ENCODE measurements at places on chromosomes 5 and 9.

DNA sequence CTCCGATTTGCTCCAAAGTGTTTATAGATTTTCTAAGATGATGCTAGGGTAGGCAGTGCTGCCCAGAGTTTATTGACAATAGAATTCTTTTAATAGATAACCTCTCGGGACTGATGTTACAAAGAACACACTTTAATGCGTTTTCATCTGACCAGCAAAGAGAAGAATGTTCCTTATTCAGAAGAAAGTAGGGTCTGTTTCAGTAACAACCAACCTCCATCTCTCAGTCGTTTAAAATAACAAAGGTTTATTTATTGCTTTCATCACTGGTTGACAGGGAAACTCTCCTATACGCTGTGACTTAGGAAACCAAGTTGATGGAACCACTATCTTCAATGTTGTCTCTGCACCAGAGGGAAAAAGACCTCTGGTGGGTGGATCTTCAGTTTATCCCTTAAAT lies 55.1 kb upstream of the PAPPA start:
- no peak for DNase-seq

DNA sequence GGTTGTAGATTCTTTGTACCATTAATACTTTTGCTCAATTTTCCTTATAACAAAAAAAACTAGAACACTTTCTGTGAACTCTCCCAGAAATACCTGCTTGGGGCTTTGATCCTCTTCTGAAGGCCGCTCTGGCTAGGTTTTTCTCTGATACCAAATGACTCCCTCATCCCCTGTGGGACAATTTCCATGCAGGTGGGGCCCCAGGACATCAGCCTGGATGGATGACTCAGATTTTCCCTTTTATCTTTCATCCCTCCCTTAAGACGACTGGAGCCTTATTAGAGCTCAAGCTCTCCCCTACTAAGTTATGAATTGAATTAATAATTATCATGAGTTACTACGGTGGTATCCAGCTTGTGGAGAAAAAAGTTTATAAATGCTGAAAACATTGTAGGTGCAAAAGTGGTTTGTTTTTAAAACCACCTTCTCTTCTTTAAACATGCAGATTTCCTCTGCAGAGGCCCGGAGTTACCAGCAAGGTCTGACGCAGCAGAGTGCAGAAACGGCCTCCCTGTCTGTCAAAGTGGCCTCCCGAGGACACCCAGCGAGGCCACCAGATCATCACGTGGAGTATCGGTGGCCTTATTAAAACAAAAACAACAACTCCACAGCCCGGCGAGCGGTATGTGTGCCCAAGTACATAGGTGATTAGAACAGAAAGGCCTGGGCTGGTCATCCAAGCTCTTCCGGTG lies 50.8 kb upstream of the IRX4 start:
- no peak for DNase-seq

DNA sequence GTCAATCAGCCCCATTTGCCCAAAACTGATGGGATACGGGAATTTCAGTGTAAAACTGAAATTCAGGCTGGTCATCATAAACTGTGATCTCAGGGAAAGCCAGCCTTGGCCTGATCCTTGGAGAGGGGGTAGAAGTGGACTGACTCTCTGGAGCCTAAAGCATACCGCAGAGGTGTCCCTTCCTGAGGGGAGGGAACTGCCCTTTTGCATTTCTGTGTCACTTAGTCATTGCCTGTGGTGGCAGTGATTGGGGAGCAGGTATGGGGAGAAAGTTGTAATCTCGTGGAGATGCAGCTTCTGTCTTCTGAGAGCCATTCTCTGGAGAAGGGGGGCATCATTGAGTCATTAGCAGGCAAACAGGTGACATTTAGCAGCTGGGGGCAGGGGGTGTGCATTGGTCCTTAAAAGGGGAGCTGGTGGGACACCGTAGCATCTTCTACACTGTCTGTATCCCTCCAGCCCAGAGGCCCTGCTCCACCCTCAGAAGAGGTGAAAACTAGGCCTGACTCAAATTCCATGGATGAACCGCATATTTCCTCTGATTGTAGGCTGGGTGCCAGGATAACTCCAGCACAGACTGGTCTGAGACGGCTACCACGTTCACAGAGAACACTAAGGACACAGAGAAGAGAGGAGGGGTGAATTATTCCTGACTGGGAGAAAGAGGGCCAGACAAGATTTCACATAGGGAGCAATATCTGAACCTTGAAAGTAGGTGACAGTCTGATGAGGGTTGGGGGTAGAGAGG lies 143.3 kb downstream of the SEC61B start:
- no peak for DNase-seq

- no peak for DNase-seq
Measured at GRCh38 chr5:92455011-92455410, 1071.9 kb upstream of the ARRDC3 start.

DNA sequence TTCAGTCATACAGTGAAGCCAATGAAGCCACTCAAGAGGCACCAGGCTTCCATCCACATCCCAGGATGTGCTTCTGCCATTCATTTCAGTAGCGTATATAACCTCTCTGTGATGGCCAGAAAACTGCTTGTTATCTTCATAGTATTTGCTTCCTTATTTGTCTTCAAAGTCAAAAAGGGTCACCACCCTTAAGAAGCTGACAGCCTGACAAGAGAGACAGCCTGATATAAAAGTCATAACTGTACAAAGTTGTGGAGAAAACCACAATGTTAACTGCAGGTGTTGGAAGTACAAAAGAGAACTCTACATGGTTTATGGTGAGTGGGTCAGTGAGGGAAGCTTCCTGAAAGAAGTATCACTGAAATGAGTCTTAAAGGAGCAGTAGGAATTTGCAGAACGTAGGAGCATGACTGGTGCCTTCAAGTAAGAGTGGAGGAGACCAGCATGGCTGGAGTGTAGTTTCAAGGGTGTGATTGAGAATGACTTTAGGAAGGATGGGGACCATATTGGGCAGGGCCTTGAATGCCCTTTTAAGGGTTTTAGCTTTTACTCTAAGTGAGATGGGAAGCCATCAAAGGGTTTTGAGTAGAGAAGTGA lies 33.7 kb downstream of the NIM1K start:
- DNase-seq: no peak

DNA sequence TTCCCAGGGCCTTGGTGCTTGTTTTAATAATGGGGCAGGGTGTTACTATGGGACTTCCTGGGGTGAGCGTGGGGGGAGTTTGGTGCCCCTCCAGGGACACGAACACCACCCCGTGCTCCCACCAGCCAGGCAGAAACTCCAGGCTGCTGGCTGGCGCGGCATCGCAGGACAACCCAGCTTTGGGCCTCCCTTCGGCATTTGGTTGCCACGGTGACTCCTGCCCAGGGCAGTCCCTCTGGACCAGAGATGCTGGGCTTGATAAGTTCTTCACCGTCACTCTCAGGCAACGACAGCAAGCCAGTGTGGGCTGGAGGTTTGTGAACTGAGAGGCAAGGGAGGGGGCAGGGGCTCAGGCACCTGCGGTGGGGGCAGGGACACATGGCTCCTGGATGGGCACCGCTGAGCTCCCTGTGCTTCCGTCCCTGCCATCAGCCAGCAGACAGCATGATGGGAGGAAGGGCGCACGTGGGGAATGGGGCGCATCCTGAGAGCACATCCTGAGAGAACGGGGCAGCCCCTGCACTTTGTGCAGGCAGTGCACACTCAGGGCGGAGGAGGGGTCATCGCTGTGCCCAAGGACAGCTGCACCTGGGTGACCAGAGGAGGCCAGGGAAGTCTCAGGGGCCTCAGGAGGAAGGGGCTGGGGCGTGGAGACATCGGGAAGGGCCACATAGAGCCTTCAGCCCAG lies 116.4 kb downstream of the RXRA start:
- no peak for DNase-seq

- DNase-seq: no peak
Measured at GRCh38 chr5:57642066-57642465, 159.5 kb upstream of the ACTBL2 start.

- DNase-seq: no peak
Measured at GRCh38 chr9:6641561-6641960, 4.0 kb downstream of the GLDC start.

- no peak for DNase-seq
Measured at GRCh38 chr5:55600497-55601203, 65.9 kb upstream of the PLPP1 start.

GRCh38 chr5:30764704-30765103 lies 428.8 kb upstream of the CDH6 start:
- no peak for DNase-seq

DNA sequence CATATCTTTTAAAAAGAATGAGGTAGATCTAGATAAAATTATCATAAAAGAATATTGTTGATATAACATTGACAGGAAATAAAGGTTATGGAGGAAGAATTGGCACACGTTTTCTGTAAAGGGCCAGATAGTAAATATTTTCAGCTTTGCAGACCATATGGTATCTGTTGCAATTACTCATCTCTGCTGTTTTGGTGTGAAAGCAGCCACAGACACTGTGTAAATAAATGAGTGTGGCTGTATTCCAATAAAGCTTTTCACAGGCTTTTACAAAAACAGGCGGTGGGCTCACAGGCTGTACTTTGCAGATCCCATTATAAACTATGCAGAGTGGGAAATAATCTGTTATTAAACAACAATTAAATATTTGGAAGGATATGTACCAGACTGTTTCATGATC lies 87.4 kb downstream of the SGCD start:
- DNase-seq: no peak

GRCh38 chr9:111644195-111644772 lies 13.2 kb downstream of the DNAJC25 start:
- DNase-seq: no peak

- no peak for DNase-seq
Measured at GRCh38 chr9:88702985-88703384, 168.0 kb downstream of the NXNL2 start.

DNA sequence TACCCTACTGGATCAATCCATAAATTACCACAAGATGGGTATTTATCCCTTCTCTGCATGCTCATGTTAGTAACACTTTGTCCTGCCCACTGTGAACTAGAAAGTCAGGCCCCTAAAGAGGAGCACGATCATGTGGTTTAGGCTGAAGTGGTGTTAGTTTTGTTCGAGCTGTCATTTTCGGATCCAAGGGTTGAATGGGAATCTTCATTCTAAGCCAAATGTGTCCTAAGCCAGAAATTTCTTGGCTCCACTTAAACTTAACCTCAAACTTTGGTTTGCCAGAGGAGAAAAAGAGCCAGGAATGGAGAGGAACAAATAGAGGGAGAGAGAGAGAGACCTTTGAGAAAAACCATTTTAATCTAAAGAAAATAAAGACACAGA lies 837.7 kb upstream of the ZNF608 start:
- DNase-seq: no peak
